ENCODE measurements at places on chromosomes 7 and 10.

DNA sequence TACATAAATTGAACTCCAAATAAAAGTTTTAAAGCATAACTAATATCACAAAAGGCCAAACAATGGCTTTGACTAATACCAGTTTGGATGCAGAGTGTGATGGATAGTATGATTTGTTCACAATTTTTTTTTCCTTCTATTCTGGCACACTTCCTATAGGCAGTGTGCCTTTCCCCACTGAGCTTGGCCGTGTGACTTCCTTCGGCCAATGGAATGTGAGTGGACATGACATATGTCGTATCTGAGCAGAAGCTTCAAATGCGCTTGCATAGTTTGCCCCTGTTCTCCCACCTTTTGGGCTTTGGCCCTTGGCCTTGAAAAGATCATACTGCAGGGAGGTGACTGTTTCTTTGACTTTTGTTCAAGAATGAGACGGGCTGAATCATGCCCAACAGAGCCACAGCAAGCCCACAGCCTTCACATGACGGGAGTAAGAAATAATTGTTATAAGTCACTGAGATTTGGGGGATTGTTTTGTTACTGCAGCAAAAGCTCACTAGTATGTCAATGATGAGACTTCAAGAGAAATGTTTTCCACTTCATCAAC, 279.9 kb upstream of the NEBL start:
- DNase-seq, result no peak

GRCh38 chr10:44703241-44704155, 207.6 kb upstream of the TMEM72 start:
- DNase-seq, result no peak

GRCh38 chr10:17061418-17061817, 68.2 kb downstream of the CUBN start:
- no peak for DNase-seq

GRCh38 chr7:24842449-24843241, 85.4 kb upstream of the GSDME start:
- DNase-seq, result no peak

DNA sequence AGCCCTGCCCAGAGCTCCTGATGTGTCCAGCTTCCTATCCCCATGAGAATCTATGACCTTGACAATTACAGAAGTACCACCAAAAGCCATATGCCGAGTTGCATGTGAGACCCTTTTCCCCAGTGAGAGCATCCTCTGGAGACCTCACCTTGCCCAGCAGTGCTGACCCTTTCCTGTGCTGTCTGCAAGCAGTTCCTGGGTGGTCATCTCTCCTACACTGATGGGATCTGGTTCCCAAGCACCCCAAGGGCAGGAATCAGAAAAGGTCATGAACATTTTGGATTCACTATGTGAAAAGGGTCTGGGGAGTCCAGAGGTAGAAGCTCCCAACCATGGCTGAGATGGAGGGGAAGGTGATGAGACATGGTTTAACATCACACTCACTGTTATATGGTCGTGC, 18.2 kb downstream of the SFTPD start:
- DNase-seq, result no peak

DNA sequence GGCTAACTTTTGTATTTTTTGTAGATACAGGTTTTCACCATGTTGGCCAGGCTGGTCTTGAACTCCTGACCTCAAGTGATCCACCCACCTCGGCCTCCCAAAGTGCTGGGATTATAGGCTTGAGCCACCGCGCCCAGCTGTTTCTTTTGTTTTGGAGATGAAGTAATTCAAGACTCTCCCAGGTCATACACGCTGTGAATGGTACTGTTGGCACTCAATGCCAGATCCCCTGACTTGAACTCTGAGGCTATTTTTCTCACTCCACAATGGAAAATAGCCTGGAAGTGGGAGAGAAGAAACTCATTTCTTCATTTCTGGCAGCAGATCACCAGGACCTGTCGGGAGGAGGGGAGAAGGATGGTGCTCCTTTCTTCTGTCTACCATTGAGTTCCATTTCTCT, 32.4 kb downstream of the BLVRA start:
- no peak for DNase-seq

DNA sequence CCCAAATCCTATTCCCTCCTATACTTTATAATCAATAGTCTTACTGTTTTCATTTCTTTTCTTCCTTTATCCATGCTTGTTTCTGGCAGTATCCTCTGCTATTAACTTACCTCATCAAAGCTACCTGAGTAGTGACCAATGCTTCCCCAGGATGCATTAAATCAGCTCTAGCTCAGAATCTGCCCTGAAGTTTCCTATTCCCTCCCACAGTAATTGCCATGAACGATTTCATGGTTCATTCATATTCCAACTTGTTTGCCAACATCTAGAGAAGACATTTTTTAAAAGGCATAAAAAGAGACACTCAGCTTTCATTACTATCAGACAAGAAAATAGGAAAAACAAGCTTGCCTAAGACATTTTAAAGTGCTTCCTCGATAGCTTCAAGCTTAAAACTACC, 42.3 kb downstream of the COA1 start:
- DNase-seq, result no peak

DNA sequence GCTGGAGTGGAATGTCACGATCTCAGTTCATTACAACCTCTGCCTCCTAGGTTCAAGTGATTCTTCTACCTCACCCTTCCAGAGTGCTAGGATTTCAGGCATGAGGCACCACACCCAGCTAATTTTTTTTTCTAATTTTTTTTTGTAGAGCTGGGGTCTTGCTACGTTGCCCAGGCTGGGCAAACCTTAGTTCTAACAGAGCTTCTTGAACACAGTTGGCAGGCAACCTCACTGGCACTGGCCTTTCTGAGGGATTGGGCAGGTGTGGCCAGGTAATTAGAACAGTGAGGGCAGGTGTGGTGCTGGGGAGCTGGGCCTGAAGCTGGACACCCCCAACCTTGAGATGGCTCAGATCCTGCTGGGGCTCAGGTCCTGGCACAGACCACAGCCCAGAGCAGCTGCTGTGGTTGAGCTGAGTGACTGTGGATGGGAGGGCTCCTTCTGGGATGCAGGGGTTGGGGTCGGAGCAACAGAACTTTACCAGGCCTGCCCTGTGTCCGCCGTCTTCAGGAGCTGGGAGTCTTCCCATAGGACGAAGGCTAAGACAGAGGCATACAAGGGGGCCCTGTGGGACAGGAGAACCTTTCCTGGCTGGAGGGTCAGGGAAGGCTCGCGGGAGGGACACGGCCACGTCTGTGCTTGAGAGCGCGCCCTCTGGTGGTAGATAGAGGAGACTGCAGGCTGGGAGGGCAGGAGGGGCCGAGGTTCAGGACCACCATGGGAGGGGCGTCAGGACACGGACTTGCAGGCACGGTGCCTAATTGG, 48.2 kb downstream of the COL26A1 start:
- DNase-seq, result no peak

GRCh38 chr7:12357508-12357907, 46.2 kb downstream of the VWDE start:
- no peak for DNase-seq

- DNase-seq, result no peak
These were observed 11.5 kb upstream of the YAE1 start for GRCh38 chr7:39554583-39555165.

DNA sequence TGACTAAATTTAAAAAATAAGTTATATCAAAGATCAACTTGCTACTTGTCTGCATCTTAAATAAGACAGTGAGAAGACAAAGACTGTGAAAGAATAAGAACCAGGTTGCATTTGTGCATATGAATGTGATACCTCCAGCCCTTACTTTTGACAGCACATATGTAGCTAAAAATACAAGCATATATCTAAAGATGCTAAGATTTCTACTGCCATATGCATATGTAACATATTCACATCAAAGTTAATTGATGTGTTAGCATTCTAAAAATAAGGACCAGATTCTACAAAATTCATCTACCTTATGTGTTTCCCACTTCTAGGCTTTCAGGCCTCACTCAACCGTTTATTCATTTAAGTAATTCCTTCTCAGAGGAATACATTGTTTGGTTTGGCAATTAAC, 1120.3 kb upstream of the LRRTM3 start:
- DNase-seq, result no peak

GRCh38 chr7:55060636-55061022, 41.8 kb downstream of the EGFR start:
- DNase-seq, result no peak

GRCh38 chr7:28123752-28124151, 56.8 kb downstream of the JAZF1 start:
- no peak for DNase-seq

- DNase-seq, result no peak
These were observed 1149.2 kb downstream of the GRM8 start for GRCh38 chr7:126103582-126103981.

DNA sequence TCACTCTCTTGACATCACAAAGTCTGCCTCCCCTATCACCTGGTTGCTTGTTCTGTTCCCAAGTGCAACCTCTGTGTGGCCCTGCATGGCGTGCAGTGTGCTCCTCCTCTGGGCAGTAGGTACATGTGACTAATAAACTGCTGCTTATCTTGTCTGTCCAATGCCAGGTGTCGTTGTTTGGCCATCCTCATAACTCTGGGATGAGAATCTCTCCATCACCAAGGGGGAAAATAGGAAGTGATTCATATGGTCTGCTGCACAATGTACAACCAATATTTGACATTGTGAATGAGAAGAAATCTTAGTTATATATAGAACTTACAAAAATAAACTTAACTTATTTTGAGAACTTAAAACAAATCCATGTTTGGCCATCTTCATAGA, 135.2 kb downstream of the INHBA start:
- DNase-seq, result no peak

- DNase-seq, result no peak
These were observed 5.3 kb downstream of the GLRX3 start for GRCh38 chr10:130141460-130141859.

- DNase-seq, result no peak
These were observed 67.6 kb downstream of the STK17A start for GRCh38 chr7:43650457-43651052.

Data from anterior cingulate cortex (tissue), 58 donors.